ENCODE measurements at places on chromosomes 5 and 9.
A peak's percentile ranks its signal among the peaks of the same experiment; 100 is the strongest.

GRCh38 chr5:109483395-109483971 is 73.7 kb upstream of the PJA2 start:
- no peak for DNase-seq

- peak; percentile 36 for DNase-seq
Measured at GRCh38 chr9:69466151-69466550, 141.1 kb downstream of the ENTREP1 start.

GRCh38 chr9:133290751-133291302 is 15.8 kb upstream of the ABO start:
- DNase-seq: no peak

GRCh38 chr5:132221781-132222648 is 5.6 kb downstream of the P4HA2 start:
- DNase-seq: peak; percentile 74

DNA sequence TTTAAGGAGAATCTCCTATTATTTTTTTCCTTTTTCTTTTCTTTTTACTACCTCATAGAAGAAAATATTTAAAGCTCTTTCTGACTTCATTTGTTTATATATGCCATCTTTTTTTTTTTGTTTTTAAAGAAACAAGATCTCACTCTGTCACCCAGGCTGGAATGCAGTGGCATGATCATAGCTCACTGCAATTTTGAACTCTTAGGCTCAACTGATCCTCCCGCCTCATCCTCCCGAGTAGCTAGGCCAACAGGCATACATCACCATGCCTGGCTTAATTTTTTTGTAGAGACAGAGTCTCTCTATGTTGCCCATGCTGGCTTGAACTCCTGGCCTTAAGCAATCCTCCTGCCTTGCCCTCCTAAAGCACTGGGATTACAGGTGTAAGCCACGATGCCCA is 59.5 kb downstream of the LNPEP start:
- no peak for DNase-seq

DNA sequence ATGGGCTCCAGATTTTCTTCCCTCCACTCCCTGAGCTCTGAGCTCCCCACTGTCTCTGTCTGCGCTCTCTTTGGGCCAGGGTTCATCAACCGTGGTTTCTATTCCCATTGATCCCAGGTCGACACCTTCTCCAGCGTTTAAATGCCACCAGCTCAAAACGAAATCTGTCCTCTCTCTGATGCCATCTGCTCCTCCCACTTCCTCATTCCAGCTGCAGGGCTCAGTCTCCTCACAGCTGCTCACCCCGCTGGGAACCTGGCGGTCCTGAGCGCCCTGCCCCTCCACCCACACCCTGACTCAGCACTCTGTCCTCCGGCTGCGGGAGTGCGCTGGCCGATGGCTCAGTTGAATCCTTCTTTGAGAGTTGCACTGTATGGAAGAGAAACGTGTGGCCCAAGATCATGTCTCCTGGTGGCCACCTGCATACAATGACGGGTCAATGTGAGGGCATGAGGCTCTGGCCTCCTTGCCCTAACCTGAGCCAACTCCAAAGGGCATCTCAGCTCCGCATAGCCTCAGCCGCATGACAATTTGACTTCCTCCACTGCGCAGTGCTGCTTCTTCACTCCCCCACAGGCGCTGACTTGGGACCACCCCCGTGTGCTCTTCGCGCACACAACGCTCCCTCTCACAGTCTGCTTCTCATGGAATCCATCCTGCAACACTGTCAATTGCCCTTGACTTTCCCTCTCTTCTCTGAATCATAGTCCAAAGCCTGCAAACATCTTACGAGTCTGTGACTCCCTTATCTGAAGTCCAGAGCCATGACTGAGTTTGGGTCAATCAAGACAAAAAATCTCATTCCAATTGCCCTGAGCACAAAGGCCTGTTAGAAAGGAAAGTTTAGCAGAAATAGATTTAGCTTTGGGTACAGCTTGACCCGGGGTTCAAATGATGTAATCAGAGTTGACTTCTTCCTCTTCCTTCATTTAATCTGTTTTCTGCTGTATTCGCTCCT is 82.4 kb downstream of the PTCH1 start:
- no peak for DNase-seq

DNA sequence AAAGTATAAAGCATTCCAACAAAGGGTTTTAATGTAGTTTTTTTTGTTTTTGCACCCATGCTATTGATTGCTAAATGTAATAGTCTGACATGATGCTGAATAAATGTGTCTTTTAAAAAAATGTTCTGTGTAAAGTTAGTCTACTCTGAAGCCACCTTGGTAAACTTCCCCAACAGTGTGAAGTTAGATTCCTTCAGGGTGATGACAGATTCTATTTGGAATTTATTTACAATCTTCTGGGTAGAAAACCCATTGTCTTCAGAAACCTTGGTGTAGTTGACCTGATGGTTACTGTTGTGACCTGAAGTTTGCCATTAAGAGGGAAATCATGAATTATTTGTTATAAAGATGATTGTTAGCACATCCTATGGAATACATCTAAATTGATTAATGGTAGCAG is 64.7 kb upstream of the TRPC7 start:
- no peak for DNase-seq

GRCh38 chr5:126610160-126610559 is 9.4 kb downstream of the PHAX start:
- no peak for DNase-seq

DNA sequence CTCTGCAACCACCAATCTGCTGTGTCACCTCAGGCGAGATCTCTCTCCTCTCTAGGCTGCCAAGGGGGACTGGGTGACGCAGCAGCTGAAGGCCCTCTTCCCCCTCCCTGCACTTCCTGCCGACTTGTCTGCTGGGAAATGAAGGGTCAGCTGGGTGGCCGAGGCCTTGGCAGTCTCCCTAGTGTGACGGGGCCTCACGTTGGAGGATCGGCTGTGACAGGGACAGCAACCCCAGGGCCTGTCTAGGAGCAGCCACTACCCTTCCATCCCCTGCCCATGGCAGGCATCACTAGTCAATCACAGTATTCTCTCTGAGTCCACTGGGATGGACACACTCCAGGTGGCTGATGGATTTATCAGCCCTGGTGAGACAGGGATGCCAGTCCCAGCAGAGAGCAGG is 107.3 kb upstream of the SARDH start:
- peak; percentile 52 for DNase-seq

- no peak for DNase-seq
Measured at GRCh38 chr9:132641216-132641615, 28.6 kb downstream of the DDX31 start.

- DNase-seq: no peak
Measured at GRCh38 chr5:122561209-122561608, 213.7 kb upstream of the SNX2 start.

- no peak for DNase-seq
Measured at GRCh38 chr9:81599837-81600236, 89.5 kb downstream of the TLE1 start.

GRCh38 chr9:34988218-34989002 is 1.1 kb upstream of the DNAJB5 start:
- no peak for DNase-seq

- DNase-seq: no peak
Measured at GRCh38 chr5:2709976-2710689, 41.3 kb downstream of the IRX2 start.

GRCh38 chr5:147925020-147925419 is 18.7 kb upstream of the C5orf46 start:
- no peak for DNase-seq

DNA sequence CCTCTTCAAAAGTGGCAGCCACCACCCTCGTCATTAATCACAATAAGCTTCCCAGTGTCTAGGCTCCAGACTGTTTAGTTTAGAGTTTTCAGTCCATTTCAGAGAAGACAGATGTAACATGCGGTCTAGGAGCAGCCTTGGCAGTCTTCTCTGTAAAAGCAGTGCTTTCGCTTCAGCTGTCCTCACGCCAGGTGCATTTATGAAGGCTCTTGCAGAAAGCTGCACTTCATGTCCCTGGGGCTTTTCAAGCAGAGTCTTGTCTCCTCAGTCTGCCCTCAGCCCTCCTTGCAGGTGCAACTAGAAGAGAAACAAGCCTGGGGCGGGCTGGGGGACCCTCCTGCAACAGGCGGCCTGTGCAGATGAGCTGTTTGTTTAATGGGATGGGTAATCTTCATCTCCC is 281.9 kb downstream of the DRD1 start:
- DNase-seq: no peak

- DNase-seq: no peak
Measured at GRCh38 chr5:153445875-153446579, 44.4 kb upstream of the GRIA1 start.

Data from AG08395 (cell line).